ENCODE measurements at places on chromosomes 13 and 19.

- no peak for DNase-seq
Measured at GRCh38 chr13:112843392-112844111, 125.5 kb upstream of the MCF2L start.

DNA sequence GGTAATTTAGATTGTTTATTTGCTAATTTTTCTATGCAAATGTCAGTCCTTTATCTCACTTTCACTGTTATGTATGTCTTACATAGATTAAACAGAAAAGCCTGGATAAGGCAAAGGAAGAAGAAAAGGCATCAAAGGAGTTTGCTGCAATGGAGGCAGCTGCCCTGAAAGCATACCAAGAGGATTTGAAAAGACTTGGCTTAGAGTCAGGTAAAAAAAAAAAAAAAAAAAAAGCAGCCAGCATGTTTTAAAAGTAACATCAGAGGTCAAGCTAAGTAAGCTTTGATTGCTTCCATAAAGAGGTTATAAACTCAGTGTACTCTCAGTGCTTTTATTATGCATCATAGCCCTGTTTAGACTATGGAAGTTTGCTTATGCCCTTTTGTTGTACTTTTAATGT is 3.8 kb downstream of the WBP4 start:
- no peak for DNase-seq

DNA sequence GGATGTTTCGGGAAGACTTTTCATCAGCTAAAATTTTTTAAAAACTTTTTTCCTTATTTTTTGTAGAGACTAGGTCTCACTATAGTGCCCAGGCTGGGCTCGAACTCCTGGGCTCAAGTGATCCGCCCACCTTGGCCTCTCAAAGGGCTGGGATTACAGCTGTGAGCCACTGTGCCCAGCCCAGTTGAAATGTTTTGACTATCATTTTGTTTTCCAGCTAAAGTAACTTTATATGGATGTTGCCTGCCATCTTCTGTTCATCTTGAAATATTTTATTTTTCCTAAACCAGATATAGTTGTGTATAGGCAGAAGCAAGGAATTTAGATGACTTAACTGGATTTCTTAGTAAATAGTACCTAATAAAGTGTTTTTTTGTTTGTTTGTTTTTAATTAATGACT is 7.0 kb downstream of the CAB39L start:
- DNase-seq, result no peak

- DNase-seq, result no peak
Measured at GRCh38 chr13:46178821-46179220, 3.2 kb downstream of the LCP1 start.

DNA sequence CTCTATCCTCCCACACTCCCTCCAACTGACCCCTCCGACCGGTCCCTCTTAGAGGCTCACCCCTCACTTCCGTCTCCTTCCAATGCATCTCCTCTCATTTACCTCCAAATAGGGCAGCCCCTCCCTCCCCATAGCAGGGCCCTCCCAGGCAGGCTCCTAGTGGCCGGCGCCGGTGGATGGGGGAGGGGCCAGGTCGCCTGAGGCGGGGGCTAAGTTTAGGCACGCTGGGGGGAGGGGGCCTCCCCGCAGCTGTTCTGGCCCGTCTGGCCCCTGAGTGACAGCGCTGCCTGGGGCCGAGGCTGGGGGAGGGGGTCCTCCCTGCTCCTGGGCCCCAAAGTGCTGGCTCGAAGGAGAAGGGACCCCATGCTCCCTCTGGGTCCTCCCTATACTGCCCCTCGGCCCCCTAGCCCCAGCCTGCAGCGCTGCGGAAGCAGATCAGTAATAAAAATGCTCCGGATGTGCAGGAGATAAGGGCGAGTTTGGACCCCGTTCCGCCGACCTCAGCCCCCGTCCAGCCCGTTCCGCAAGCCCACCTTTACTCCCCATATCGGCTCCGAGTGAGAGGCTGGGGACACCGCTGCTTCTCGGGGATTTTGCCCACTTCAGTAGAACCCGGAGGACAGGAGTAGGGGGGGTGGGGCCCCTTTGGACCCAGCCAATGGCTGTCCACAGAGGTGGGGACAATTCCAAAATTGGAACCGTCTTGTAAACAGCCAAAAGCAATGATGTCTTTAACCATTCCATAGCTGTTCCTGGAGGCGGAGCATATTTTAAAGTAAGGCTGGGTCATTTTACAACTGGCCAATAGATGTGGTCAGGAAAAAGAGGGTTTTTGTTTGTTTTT is 4.0 kb downstream of the RTN2 start:
- peak; percentile 64 for DNase-seq

- no peak for DNase-seq
Measured at GRCh38 chr13:103238441-103238840, 172.2 kb upstream of the SLC10A2 start.

DNA sequence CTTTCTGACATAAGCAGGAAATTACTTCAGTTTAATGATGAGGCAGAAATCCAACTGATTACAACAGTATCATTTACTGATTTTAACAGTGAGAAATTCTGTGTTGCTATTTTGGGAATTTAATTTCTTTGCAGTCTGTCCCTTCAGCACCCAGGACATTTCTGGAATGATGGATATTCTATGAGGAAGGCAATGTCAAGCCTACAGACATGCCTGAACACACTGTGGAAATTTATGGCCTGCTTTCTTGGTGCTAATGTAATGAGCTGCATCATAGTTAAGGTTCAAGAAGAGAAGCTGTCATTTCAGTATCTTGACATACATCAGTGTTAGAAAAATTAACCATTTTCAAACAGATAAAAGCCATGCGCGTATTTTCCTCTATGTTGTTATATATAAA is 87.7 kb downstream of the SLITRK1 start:
- no peak for DNase-seq

DNA sequence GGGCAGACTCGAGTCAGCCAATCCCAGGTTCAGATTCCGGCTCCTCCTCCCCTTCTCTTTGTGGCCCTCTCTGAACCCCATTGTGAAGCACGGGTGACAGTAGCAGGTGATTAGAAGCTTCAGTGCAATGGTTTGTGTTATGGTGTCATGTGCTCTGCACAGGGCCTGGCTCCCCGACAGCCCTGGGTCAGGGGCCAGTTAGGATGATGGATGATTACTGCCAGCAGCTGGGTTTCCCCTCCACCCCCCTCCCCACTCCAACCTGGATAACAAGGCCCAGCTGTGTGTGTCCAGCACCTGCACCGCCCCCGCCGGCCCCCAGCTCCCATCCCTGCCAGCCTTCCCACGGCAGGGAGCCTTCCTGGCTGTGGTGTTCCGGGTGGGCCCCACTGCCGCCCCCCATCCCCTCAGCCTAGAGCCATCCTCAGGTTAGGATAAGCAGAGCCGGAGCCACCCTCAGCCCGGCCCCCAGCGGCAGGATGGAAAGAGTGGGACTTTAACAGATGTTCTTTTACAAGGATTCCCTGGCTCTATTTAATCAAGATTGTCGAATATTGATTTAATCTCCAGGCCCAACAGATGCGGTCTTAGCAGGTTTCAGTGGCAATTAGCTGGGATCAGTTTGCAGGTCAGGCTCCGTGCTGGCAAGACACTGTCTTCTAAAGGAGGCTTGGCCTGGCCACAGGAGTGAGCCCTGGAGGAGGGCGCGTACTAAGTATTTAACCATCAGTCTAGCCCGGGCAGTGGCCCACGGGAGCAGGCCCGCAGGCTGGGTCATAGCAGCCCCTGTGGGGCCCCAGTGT is 156.2 kb downstream of the SIPA1L3 start:
- DNase-seq, result no peak

GRCh38 chr13:89401264-89401675 is 1730.1 kb downstream of the SLITRK5 start:
- DNase-seq, result no peak

- no peak for DNase-seq
Measured at GRCh38 chr19:3890591-3890990, 10.1 kb downstream of the ATCAY start.

DNA sequence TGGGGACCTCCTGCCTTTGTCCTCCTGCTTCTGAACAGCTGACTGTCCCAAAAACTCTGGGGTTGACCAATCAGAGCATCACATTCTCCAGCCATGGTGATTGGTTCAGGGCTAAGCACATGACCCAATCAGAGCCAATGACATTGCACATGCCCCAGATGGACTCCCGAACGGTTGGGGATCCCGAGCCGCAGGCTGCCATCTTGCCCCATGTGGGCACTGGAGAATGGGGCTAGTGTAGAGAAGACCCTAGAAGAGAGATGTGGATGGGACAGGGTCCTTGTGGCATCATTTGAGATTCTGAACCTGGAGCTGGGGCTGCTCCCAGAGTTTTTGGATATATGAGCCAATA is 31.3 kb upstream of the PEPD start:
- no peak for DNase-seq
